IPS-NIHi11 (cell line): ENCODE measurements at places on chromosomes 3 and 15.

DNA sequence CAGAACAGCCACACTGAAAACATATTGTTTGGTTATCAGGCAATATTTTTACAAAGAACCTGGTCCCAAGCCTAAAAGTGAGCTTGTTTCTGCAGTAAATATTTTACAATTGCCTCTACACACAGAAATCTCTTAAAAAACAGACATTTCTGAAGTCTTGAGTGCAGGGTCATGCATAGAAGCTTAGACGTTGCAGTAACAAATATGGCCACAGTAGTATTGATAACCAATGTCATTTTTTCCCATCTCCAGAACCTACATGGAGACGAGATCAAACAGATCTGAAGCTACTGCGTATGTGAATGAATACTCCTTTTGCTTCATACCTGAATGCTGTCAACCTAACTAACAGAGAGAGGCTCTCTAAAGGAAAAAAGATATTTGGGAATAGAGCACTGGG is 19.6 kb upstream of the ARL8B start:
- DNase-seq: no peak

- DNase-seq: peak; percentile 79
Measured at GRCh38 chr3:33658991-33659848, 58.8 kb downstream of the CLASP2 start.

DNA sequence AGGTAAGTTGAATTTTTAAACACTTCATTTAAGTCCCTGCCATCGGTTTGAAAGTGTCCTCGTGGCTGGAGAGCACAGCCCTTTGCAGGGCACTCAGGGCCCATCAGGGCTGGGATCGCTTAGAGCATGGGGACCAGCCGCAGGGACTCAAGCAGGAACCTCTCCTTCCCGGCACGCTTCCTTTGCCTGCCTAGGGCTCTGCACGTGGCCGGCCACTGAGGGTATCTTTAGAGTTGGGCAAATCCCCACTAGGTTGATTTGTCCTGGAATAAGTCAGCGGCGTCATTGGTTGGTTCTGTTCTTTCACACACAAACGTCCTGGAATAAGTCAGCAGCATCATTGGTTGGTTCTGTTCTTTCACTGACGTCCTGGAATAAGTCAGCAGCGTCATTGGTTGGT is 131.6 kb downstream of the OCA2 start:
- DNase-seq: no peak

DNA sequence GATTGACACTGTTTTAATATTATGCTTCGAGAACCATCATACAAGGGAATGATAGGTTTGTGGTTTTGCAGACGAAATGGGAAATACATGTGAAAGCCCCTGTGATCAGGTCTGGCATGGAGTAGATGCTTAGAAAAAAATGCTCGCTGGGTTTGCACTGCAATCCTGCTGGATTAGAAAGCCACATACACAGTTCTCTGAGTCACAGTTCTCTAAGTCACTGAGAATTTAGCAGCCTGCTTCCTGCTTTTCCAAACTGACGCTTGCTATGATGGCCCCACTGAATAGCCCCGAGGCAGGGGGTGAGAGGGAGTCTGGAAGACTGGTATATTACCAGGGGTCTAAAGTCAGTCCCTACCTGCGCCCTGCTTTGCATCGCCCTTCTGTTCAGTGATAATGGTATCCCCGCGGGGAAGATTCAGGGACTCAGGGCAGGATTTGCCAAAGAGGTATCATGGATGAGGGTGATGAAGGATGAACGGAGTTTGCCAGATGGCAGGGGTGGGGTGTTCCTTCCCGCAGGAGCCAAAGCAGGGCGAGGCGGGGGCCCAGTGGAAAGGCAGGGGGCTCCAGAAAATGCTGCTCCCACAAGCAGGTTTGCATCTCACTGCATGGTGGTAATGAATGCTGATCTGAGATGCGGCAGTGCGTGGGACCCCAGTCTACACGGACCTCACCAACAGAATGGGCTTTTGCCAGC is 82.3 kb downstream of the IQSEC1 start:
- DNase-seq: no peak

DNA sequence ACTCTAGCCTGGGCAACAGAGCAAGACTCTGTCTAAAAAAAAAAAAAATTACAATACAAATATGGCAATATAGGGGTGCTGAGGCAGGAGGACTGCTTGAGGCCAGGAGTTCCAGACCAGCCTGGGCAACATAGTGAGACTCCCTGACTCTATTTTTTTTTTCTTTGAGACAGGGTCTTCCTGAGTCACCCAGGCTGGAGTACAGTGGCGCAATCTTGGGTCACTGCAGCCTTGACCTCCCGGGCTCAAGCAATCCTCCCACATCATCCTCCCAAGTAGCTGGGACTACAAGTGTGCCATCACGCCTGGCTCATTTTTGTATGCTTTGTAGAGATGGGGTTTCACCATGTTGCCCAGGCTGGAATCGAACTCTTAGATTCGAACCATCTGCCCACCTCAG is 17.3 kb upstream of the RAB11A start:
- DNase-seq: no peak

- DNase-seq: no peak
Measured at GRCh38 chr15:27725731-27726130, 373.4 kb downstream of the OCA2 start.

GRCh38 chr3:72441284-72441994 is 406.8 kb downstream of the SHQ1 start:
- DNase-seq: no peak

DNA sequence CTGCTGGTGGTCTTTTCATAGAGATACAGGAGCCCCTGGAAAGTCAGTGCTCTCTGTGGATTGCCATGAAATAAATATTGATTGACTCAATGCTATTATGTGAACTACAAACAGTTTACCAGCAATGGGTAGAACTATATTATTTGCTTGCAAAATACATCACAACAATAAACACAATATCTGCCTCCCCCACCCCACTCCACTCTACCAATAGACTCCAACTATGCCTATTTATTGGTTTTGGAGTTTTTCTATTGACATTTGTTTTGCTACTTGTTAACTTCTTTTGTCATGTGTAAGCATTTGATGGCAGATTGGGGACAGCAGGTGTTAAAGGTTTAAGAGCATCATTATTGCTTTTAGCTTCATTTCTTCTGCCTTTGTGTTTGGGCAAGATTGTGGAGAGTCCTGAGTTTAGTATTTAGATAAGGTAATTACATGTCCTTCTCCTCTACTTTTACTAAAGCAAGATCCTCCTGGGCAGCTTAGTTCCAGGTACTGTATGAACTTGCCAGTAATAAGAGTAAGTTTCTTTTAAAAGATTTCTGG is 8.3 kb downstream of the FNDC3B start:
- no peak for DNase-seq

DNA sequence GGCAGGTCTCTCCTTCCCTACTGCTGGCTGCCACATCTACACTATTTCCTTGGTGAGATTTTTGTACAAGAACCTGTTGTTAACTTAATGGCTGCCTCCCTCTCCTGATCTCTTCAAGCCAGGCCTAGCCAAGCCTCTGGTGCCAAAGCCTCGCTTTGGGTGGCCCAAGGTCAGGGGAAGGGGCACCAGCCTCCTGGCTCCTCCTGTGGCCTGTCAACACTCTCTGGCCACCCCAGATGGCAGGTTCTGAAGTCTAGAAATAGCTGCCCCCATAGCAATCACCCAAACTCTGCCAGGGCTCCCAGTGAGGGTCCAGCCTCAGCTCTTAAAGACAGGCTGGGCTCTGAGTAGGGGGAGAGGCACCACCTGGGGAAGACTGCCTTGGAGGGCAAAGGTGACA is 5.0 kb downstream of the IFRD2 start:
- no peak for DNase-seq

DNA sequence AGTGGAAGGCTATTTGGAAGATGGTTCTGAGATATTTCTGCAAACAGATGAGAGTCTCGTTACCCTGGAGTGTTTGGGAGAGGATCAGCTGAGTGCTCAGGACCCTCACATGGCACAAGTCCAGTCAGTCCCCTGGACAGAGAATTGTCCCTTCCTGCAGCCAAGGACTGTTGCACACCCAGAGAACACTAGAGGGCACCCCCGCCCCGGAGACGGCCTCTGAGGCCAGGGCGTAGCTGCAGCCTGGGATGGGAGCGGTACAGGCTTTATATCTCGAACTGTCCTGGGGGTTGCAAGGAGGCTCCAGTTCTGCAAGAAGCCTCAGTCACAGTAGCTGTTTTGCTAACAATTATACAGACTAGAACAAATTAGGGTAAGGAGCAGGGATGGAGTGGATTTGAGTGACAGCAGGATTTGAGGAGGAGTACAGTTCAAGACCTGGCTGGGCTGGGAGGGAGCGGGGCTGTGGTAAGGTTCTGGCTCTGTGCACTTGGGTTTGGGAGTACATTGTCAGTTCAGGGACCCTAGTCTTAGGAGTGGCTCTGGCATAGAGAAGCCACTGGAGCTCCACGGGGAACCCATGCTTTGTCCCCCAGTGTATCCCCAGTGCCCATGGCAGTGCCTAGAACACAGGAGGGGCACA is 67.6 kb upstream of the HACD2 start:
- DNase-seq: peak; percentile 85

GRCh38 chr3:141763088-141763750 is at the start of gene GRK7:
Gene GRK7, plus strand, starts transcription at chr3:141763408. Its CDS starts 14,877 bp downstream, at chr3:141778285.
- no peak for DNase-seq

DNA sequence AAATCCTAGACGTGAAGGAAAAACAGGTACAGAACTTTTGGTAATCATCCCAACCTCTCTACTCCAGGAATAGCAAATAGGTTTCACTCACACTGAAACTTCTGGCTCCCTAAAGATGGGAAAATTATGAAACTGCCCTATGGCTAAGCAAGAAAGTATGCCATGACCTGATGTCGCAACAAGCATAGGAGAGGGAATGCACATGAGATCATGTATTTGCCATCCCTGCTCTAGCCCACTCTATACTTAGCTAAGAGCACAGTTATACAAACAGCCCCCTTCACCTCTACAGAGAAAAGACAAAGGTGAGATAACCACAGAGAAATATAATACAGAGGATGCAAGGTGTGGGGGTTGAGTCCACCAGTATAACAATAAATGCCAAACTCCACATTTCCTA is 102.7 kb downstream of the TBC1D5 start:
- DNase-seq: no peak

DNA sequence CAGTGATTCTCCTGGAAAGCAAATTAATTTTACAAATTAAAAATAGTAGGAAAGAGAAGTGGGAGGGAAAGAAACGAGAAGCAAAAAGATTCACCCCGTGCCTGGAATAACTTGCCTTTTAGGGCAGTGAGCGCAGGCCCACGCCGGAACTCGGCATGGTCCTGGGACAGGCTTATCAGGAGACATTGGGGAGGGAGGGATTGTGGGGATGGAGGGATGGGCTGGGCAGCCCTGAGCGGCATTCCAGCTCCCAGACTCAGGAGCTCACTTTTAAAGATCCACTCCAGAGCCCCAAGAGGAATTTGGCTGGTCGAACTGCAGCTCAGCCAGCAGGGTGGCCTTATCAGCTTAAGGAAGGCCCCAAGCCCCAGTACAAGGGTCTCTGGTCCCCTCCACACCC is 117.9 kb downstream of the ADCY5 start:
- no peak for DNase-seq

GRCh38 chr15:38853608-38854007 is 289.0 kb upstream of the RASGRP1 start:
- peak; percentile 63 for DNase-seq

DNA sequence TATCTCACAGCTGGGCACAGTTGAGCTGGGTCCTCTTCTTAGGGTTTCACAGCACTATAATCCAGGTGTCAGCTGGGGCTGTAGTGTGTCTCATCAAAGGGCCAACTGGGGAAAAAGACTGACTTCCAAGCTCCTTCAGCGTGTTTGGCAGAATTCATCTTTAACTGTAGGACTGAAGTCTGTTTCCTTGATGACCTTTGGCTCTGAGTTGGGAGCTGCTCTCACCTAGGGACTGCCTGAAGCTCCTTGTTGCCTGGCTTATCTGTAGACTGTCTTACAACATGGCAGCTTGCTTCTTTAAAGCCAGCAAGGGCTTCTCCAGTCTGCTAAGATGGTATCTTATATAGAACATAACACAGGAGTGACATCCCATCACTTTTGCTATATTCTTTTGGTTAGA is 5.3 kb upstream of the VPS33B start:
- DNase-seq: no peak

DNA sequence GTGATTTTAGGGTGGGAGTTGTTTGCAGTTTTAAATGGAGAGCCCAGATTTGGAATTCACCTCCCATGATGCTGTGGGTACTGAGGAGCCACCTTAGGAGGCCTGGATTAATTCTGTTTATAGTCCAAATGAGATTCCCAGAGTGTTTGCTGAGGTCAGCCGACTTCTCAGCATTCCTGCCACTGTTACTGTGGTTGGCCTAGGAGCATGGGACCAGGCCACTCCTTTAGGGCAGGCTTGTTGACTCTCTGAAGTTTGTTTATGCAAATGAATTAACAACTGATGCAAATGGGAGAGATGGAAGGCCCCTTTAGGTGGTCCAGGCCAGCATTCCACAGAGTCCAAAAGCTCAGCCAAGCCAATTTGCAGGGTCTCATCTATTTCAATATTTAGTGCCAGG is 46.1 kb downstream of the CACNA2D3 start:
- peak; percentile 37 for DNase-seq

GRCh38 chr15:52246686-52247431 is 48.7 kb downstream of the MYO5C start:
- no peak for DNase-seq

DNA sequence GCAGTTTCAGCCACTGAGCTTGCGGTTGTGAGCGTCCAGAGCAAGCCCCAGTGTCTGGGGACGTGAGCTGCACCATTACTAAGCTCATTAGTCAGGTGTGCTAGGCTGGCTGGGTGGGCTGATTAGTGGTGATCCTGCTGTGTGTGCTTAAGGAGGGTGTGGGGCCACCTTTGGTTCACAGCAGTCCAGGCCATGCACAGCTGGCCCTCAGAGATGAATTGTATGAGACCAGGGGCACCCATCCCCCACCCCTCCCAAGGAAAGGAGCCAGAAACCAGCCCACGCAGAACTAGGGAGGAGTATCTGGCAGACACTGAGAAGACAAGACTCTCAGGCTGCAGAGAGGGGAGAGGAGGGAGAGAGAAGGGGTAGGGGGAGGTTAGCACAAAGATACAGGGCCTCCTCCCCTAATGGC is 3.8 kb downstream of the TYRO3 start:
- no peak for DNase-seq

DNA sequence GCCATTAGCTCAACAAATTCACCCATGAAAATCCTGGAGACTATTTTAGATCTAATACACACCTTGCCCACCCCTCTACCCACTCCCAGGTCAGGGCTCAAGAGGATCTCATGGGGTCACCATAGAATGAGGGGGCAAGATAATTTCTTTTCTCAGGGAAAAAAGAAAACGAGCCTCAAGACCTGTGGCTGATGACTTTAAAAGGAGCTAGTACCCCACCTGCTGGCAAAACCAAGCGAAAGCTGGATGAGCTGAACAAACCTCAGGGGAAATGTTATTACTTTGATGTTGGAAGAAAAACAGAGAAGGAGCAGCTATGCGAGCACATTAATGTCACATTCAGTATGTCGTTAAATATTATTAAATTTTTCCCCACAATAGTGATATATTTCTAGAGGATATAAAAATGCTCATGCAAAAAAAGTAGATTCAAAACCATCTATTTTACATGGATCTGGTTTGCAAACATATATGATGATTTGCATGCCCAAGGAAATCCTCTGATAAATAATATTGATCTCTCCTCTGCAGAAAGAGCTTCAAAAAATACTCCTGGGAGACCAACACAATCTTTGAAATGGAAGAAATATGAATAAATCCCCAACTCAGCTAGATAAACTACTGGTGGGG is 37.7 kb downstream of the PLD1 start:
- peak; percentile 71 for DNase-seq

- no peak for DNase-seq
Measured at GRCh38 chr3:72401005-72401545, 447.2 kb downstream of the SHQ1 start.

- DNase-seq: peak; percentile 5
Measured at GRCh38 chr15:68228143-68228970, 1.2 kb downstream of the CLN6 start.

- DNase-seq: no peak
Measured at GRCh38 chr3:159520638-159521037, 468.0 kb upstream of the IL12A start.

- DNase-seq: no peak
Measured at GRCh38 chr15:80942746-80943565, 46.7 kb downstream of the MESD start.
